ENCODE measurements at places on chromosomes 1 and 21. TPM values are rescaled to one million over a fixed set of nuclear protein-coding genes. Genes with fewer than 3 reads are reported as not detected.

The GBP7 gene
- total RNA-seq = not detected

- no peaks in the 10 kb centered on the region for H3K27me3 ChIP-seq
- H3K36me3 ChIP-seq = no peaks in the 10 kb centered on the region
- H3K4me3 ChIP-seq = peak overlapping the region; percentile 14
- H3K4me1 ChIP-seq = no peaks in the 10 kb centered on the region
- DNase-seq = no peak
These were observed 1.0 kb upstream of the DMRTA2 start for GRCh38 chr1:50424045-50424883.

- no peak overlapping the region for H3K4me3 ChIP-seq
- no peak overlapping the region for H3K27ac ChIP-seq
- no peaks in the 10 kb centered on the region for H3K27me3 ChIP-seq
These were observed 138.9 kb upstream of the ERG start for GRCh38 chr21:38637161-38637560.

GRCh38 chr1:117335376-117336086 is 31.7 kb upstream of the MAN1A2 start:
- DNase-seq = no peak
- no peaks in the 10 kb centered on the region for H3K27me3 ChIP-seq
- no peak overlapping the region for H3K4me3 ChIP-seq

DNA sequence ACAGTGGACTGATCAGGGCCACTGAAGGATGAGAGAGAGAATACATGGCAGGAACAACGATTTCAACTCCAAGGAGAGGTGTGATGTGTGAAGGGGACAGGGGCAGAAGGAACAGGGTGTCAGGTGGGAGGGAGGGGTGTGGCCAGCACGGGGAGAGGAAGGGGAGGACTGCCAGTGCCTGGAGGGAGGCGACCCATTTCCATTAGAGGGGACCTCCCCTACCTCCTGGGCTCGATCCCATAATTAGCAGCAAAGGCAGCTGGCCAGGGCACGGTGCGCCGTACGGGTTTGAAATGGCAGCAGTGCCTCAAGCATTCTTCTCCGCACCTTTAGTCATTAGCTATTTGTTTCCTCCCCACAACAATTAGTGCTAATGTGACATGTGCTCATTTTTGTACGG is 22.7 kb downstream of the CRYAA start:
- H3K4me3 ChIP-seq = no peak overlapping the region
- H3K27me3 ChIP-seq = no peaks in the 10 kb centered on the region
- no peaks in the 10 kb centered on the region for H3K36me3 ChIP-seq
- H3K27ac ChIP-seq = no peak overlapping the region
- no peaks in the 10 kb centered on the region for H3K4me1 ChIP-seq
